ENCODE measurements at places on chromosomes 7 and 10.

DNA sequence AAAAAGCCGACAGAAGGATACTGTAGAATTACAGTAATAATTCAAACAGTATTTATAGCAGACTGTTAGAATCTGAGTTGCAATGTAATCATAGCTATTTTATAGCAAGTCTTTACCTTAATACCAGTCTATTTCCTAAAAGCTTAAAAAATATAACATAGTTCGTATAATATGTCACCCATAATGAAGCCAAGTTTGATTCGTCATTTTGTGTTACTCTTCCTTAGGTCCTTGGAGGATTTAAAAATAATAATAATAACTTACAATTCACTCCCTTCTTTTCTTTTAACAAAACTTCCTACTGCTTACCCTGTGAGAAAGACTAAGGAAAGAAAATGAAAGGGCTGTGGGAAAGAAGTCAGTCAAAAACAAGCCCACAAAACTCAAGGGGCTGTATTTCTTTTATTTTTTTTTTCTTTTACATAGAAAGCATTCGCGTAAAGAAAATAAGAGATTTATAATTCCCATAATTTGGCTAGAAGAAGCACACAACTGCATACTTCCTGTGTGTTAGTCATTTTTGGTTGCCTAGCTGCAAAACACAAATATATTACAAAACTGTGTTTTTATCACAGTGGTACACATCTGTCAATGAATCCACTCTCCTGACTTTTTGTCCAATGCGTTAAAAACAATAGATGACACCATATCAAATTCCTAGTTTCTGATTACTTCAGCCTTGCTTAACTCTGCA, 187.2 kb upstream of the CELF2 start:
- DNase-seq: no peak

GRCh38 chr10:8275911-8276310, 221.4 kb downstream of the GATA3 start:
- DNase-seq: no peak

DNA sequence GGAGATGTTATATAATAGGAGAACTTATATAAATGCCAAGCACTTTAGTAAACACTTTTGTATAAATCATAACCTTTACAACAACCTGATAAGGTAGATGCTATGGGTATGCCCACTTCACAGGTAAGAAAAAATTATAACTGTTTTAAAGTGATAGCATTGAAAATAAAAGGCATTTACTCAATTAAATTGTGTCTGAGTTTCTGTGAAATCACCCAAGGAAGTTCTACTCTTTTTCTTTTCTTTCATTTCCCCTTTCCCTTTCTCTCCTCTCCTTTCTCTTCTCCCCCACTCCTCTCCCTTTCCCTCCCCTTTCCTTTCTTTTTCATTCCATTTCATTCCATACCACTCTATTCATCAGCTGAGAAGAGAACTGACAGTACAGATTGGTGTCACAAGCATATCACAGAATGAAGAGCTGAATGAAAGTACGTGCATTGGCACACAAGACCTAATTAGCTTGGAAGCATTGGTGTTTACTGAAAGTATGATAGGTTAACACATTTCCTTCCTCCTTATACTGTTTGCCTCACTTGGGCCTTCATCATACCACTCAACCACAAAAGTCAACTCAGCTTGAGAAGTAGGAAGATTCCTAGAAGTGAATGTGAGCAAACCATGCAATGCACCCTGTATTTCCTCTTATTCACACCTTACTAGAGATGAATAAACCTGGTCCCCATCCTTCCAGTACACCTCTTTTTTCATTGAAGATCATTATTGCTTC, 117.9 kb upstream of the AGR3 start:
- no peak for DNase-seq

DNA sequence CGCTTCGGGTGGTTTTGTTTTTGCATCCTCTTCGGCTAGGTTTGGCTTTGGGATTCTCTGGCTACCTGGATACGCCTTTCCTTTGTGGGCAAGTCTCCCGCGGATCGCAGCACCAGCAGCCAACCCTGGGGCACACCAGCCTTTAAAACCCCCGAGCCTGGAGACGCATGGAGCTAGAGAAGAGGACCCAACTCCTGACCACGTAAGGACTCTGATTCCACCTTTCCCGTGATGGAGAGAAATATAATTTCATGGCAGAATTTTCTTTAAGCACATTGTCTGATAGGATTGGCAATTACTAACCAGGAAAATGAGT, 535.4 kb upstream of the GALNT17 start:
- no peak for DNase-seq

DNA sequence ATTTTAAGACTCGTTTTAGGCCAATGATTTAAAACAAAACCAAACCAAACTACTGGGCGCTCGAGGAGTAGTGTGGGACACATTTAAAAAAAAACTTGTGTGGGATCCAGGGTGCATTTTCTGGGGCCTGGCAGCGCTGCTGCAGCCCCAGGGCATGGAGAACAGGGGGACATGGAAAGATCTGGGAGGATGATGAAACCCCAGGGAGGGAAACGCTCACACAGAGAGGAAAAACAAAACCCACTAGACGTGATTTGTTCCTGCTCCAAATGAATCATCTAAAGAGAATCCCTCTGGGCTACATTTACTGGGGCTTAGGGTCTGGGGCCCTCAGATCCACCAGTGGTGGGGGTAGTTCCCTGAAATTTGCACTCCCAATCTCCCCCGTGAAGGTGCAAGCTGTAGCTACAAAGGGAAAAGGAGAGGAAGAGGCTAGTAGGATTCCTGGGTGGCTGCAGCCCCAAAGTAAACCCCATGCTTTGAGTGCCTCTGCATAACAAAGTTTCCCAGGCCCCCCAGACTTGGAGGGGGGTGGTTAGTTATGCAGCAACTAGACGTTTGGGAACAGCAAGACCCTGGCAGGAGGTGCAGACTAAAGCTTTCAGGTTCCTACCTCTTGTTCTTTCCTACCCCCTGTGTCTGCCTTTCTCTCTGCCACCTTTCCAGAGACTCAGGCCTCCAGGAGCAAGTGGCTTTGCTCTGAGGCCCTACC, 14.5 kb upstream of the HOXA13 start:
- no peak for DNase-seq

GRCh38 chr7:45972629-45973312, 51.7 kb upstream of the IGFBP3 start:
- no peak for DNase-seq

DNA sequence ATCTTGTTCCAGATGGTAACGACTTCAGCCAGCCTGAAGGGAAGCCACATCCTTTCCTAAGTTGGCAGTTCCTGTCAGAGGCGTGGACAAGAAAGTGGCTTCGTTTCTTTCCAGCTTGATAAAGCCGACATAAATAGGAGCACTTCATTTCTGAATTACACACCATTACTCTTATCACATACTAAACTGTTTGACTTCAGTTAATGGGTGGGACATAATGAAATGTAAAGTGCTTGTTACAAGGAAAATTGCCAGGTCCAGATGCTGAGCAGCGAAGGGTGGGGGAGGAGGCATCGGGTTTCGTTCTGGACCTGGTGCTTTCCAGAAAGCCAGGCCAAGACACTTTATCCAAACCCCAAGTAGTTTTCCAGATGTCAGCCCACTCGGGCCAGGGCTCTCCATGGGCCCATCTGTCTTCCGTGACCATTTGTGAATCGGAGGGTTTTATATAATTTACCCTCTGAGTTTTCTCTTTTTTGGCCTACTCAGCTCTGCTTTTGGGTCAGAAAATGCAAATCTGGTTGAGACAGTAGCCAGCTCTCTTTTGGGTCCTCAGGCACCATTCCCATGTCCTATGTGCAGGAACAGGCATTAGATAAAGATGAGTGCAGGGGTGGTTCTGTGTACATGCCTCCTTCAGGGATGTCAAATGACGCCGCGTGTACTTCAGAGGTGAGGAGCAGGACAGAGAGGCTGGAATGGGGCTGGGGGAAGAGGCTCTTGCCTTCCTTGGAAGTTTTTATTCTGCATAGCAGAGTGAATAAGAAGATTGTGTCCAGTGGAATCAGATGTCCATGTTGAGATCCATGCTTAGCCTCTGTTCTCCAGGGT, 90.2 kb downstream of the TACC2 start:
- DNase-seq: no peak

DNA sequence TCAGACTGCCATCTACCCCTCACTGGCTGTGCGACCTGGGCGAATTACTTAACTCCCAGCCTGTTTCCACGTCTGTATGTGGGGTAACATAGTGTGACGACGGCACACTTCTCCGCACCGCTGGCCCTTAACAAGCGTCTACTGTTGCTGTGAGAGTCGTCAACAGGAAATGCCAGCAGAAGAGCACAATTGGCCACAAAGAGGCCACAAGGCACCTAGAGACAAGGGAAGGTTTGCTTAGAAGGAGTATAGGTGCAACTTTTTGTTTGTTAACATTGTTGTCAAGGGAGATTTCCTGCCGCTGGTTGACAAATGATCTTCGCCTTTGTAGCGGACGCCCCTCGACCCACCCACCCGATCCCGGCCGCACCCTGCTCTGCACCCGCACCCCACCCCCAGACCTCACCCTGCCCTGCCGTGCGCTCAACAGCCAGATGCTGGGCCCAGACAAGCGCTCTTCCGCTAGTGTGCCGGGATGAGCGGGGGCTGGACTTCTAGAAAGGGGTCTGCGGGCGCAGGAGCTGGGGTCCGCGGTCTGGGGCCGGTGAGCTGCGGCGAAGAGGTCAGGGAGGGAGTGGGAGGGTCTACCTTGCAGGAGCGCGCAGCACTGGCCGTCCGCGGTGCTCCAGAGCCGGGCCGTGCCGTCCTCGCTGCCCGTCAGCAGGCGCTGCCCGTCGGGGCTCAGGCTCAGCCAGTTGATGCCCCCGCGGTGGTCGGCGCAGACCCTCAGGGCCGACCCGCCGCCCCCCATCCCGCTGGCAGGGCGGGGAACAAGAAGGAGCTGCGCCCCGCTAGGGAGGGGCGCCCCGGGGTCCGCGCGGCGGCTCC, 785 bp downstream of the WDR86 start:
- DNase-seq: peak; percentile 54

GRCh38 chr7:140402178-140402835, 1.6 kb upstream of the RAB19 start:
- no peak for DNase-seq

GRCh38 chr7:113715981-113716856, 202.6 kb downstream of the PPP1R3A start:
- DNase-seq: no peak

DNA sequence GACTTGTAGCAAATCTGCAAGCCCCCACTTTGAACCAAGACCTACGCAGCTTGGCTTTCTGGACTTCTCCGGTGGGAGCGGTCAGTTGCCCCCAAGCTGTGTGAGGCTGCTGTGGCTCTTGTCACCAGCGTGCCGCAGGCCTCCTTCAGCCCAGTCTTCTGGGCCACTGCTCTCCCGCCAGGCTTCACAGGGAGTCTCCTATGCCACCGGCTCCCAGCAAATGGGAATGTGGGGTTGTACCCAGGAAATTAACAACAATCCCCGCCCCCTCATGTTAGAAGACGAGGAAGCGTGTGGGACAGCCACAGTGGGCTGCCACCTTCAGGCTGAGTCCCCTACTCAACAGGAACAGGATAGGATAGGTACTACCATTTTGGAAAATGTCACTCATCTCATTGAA, 4.2 kb downstream of the WDR86 start:
- no peak for DNase-seq

- no peak for DNase-seq
Observed at GRCh38 chr7:123823898-123824753, 20.8 kb upstream of the HYAL4 start.

GRCh38 chr7:121244120-121244870, 84.5 kb upstream of the WNT16 start:
- DNase-seq: no peak

DNA sequence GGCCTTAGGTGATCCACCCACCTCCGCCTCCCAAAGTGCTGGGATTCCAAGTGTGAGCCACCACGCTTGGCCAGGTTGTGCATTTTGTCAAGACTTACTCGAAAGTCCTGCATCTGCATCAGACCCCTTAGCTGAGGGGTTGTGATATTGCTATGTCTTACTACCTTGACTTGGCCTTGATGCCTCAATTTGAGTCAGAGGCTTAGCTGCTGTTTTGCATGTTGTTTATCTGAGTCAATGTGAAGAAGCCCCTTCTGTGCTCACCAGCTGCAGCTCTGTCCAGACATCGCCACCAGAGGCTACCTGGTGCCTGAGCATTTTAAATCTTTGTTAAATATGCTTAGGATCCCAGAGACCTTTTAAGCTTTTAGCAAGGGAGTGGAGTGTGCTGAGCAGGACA, 18.1 kb downstream of the UBE2D4 start:
- no peak for DNase-seq

DNA sequence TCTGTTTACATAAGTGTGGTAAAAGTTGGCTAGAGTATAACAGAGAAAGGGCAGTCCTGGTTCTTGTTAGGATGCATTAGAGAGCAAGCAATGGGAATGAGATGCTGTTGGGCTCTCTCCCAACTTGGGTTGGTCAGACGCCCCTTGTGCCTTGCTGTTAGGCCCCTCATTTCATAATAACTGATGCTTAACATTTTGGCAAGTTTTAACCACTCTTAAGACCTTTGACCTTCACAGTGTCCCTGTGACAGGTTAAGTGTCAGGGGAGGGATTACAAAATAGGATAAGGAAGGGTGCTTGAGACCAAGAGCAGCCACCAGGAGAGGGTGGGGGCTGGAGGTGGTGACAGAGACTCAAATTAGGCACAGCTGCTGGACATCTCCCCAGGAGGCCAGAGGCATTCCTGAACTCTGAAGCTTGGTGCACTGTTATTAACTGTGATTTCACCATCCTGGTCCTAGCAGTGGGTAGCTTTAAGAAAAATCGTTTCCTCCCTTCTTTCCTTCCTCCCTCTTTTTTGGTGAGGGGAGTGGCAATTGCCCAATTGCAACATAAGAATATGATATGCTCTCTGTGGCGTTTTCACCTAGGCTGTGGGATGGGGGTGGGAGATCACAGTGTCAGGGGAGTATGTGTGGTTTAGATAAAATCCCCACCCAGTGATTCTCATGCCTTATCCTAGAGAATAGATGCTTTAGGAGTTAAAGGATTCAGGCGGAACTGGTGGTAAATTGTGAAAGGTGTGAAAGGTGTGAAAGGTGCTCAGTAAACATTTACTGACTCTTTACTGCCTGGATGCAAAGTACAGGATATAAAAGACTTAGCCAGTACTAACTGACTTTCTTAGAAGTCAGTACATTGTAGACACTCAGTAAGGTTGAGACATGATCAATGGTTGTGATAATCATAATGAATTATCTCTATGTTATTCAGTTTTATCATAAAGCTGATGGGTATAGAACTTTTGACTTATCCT, 270.5 kb downstream of the BICC1 start:
- no peak for DNase-seq

- DNase-seq: no peak
Observed at GRCh38 chr10:92327445-92328433, 36.8 kb downstream of the MARCHF5 start.

DNA sequence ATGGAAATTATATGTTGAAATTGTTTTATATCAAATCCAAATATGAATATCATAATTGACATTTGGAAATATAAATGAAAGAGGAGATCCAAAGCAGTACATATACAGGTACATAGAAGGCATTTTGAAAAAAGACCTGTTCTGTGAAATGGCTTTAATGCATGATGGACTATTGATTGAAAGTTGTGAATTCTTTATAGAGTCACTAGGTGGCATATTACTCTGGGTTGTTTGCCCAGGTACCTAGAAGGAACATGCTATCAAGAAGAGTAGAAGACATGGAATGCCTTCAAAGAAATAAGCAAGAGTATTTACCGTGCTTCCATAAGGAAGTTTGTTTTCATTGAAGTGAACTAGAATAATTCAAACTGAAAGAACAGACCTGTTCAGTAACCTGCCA, 160.0 kb upstream of the ANK3 start:
- no peak for DNase-seq

- DNase-seq: no peak
Observed at GRCh38 chr7:130891254-130892094, 157.5 kb upstream of the KLF14 start.

- no peak for DNase-seq
Observed at GRCh38 chr10:80465451-80465835, 11.3 kb downstream of the TSPAN14 start.

- DNase-seq: no peak
Observed at GRCh38 chr10:131980321-131980720, 1.4 kb downstream of the BNIP3 start.

All from germinal center (tissue), 1 donor.